GM12878 (cell line): ENCODE measurements at places on chromosomes 4 and X. TPM values are rescaled to one million over a fixed set of nuclear protein-coding genes. Genes with fewer than 3 reads are reported as not detected.

RAB9B gene
- 0.08 and 0.21 TPM in 2 replicates for total RNA-seq

STBD1 gene
- total RNA-seq: not detected in 2 replicates

AMTN gene
- total RNA-seq: not detected in 2 replicates

GPR50 gene
- not detected in 2 replicates for total RNA-seq
